ENCODE measurements at places on chromosomes 4 and X. TPM values are rescaled to one million over a fixed set of nuclear protein-coding genes. Genes with fewer than 3 reads are reported as not detected.

Gene GPRASP1
- 1.7 TPM for total RNA-seq

Gene CWH43
- not detected for total RNA-seq

Gene F11
- total RNA-seq: not detected

Gene SSX5
- total RNA-seq: not detected

Gene ABLIM2
- under 0.01 TPM for total RNA-seq

Gene MAP9
- total RNA-seq: 6.6 TPM

Gene NXF2
- total RNA-seq: not detected

Gene PLS3
- total RNA-seq: 252 TPM

Gene SOD3
- 0.28 TPM for total RNA-seq

Gene TMEM255A
- total RNA-seq: not detected

Gene PAGE5
- total RNA-seq: not detected

Gene TRAM1L1
- total RNA-seq: 3.4 TPM

DNA sequence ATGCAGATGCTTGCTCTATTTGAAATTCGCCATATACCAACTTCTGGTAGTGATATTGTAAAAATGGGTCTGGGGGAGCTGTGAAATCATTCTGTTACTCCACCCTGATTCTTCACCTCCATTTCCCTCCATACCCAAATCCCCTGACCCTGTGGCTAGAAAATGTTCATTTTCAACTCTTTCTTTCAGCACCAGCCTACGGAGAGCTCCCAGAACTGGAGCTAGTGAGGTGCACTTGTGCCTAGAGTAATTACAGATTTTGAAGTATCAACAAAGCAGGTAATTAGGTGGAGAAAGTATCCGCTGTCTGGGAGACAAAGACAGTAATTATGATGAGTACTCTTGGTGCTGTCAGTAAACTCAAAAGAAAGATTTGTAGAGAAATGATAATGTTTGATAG lies 8.1 kb downstream of the ARHGAP36 start:
- H3K27ac ChIP-seq: no peak overlapping the region
- DNase-seq: no peak
- no peaks in the 10 kb centered on the region for H3K36me3 ChIP-seq
- no peak overlapping the region for H3K4me3 ChIP-seq
- peaks cover 12% of the 10 kb centered on the region for H3K27me3 ChIP-seq

- no peak overlapping the region for H3K4me3 ChIP-seq
- H3K4me1 ChIP-seq: no peaks in the 10 kb centered on the region
- no peaks in the 10 kb centered on the region for H3K36me3 ChIP-seq
- H3K27me3 ChIP-seq: no peaks in the 10 kb centered on the region
These were observed 35.1 kb downstream of the TEC start for GRCh38 chr4:48234575-48234974.

GRCh38 chr4:145299380-145300076 lies 119.1 kb upstream of the OTUD4 start:
- H3K36me3 ChIP-seq: no peaks in the 10 kb centered on the region
- H3K27ac ChIP-seq: no peak overlapping the region
- H3K27me3 ChIP-seq: no peaks in the 10 kb centered on the region
- H3K4me1 ChIP-seq: no peaks in the 10 kb centered on the region
- DNase-seq: peak; percentile 75
- H3K4me3 ChIP-seq: no peak overlapping the region

DNA sequence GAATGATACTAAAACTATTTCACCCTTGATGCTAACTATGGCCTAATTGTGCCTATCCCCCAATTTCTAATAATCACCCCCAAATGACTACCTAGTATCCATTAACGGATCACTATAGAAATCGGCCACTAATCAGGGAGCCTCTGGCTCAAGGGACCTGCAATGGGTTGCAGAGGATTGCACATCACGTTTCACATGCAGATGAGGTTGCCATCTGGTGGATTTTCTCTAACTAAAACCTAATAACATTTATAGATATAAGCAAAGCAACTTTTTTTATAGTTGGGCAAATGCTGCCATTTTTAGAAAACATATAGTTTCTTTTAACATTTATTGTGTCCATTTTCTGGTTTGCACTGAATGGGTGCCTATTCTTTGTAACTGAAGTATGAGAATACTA lies 28.3 kb upstream of the ALG13 start:
- H3K27ac ChIP-seq: no peak overlapping the region
- peaks cover 2% of the 10 kb centered on the region for H3K27me3 ChIP-seq
- no peak for DNase-seq
- H3K36me3 ChIP-seq: no peaks in the 10 kb centered on the region

GRCh38 chrX:118536687-118537461 lies 41.3 kb downstream of the DOCK11 start:
- no peak overlapping the region for H3K4me3 ChIP-seq
- H3K27ac ChIP-seq: peak overlapping the region; percentile 57
- H3K27me3 ChIP-seq: no peaks in the 10 kb centered on the region
- no peaks in the 10 kb centered on the region for H3K4me1 ChIP-seq
- H3K36me3 ChIP-seq: no peaks in the 10 kb centered on the region

GRCh38 chrX:47885501-47885900 lies 48.8 kb downstream of the ZNF81 start:
- H3K36me3 ChIP-seq: no peaks in the 10 kb centered on the region
- no peak overlapping the region for H3K4me3 ChIP-seq
- no peak overlapping the region for H3K27ac ChIP-seq
- no peaks in the 10 kb centered on the region for H3K27me3 ChIP-seq
- no peak for DNase-seq

DNA sequence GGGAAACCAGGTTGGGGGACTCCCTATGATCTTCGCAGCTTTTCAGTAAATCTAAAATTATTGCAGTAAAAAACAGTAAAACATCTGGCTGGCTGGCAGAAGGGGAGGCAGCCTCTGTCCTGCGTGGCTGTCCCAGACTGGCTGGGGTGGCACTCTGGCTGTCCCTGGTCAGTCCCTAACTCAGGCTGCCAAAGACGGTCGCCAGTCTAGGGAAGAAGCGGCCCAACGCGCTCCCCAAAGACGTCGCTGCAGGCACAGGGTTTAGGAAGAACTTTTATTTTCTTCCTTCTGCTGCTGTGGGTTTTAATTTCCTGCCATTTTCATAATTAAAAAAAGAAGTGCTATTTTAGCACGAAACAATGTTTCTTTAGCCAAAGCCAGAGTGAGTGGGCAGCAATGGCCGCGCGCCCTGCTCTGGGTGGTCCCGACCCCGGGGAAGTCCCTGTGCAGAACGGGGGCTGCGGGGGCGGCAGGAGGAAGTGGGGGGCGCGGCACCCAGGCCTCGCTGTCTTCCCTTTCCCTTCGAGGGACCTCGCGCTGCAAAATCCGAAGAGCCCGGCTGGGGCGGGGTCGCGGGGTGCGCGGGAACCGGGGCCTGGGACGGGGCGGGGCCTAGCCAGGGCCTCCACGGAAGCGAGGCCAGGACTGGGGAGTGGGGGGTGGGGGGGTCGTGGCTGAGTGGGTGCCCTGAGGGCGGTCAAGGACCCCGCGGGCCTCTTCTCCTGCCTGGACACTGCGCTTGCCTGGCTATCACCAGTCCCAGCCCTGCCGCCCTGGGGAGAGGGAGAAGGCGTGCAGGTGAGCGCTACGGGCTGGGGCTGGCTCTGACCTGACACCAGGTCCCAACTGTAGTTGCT lies 6.3 kb upstream of the LETM1 start:
- no peak overlapping the region for H3K4me3 ChIP-seq
- H3K27ac ChIP-seq: no peak overlapping the region
- H3K27me3 ChIP-seq: peaks cover 2% of the 10 kb centered on the region
- H3K4me1 ChIP-seq: peaks cover 3% of the 10 kb centered on the region

GRCh38 chr4:183499801-183500200 lies 5.1 kb upstream of the ING2 start:
- H3K4me1 ChIP-seq: no peaks in the 10 kb centered on the region
- no peaks in the 10 kb centered on the region for H3K36me3 ChIP-seq
- H3K4me3 ChIP-seq: no peak overlapping the region
- no peak overlapping the region for H3K27ac ChIP-seq

DNA sequence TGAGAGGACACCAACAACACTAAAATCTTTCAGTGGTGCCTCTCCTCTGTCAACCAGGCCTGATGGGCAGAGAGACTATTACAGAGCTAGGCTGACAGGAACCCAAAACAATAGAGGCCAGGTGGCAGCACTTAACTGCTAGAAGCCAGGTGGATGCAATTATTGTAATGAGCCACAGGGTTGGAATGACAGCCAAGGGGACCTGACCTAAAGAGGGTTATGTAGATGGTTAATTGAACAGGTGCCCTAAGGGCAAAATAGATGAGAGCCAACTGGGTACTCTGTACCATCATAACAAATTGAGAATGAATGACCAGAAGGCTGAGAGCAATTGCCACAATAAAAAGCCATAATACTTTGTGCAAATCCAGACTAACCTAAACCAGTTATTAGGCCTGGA lies 24.7 kb upstream of the FRAS1 start:
- H3K27ac ChIP-seq: no peak overlapping the region
- H3K4me1 ChIP-seq: no peaks in the 10 kb centered on the region
- no peaks in the 10 kb centered on the region for H3K27me3 ChIP-seq
- H3K4me3 ChIP-seq: no peak overlapping the region
- no peak for DNase-seq

GRCh38 chrX:83906921-83907320 lies 46.0 kb downstream of the CYLC1 start:
- H3K36me3 ChIP-seq: no peaks in the 10 kb centered on the region
- H3K27ac ChIP-seq: no peak overlapping the region
- no peak overlapping the region for H3K4me3 ChIP-seq
- DNase-seq: no peak
- H3K27me3 ChIP-seq: no peaks in the 10 kb centered on the region

GRCh38 chr4:72969976-72970375 lies 99.5 kb downstream of the COX18 start:
- DNase-seq: peak; percentile 9
- H3K36me3 ChIP-seq: no peaks in the 10 kb centered on the region
- no peaks in the 10 kb centered on the region for H3K27me3 ChIP-seq
- no peak overlapping the region for H3K4me3 ChIP-seq
- H3K4me1 ChIP-seq: peaks cover 4% of the 10 kb centered on the region
- H3K27ac ChIP-seq: no peak overlapping the region

- no peaks in the 10 kb centered on the region for H3K4me1 ChIP-seq
- H3K4me3 ChIP-seq: no peak overlapping the region
- H3K27ac ChIP-seq: no peak overlapping the region
- no peak for DNase-seq
- H3K36me3 ChIP-seq: no peaks in the 10 kb centered on the region
These were observed 3.6 kb downstream of the UGT2B11 start for GRCh38 chr4:69210911-69211310.

DNA sequence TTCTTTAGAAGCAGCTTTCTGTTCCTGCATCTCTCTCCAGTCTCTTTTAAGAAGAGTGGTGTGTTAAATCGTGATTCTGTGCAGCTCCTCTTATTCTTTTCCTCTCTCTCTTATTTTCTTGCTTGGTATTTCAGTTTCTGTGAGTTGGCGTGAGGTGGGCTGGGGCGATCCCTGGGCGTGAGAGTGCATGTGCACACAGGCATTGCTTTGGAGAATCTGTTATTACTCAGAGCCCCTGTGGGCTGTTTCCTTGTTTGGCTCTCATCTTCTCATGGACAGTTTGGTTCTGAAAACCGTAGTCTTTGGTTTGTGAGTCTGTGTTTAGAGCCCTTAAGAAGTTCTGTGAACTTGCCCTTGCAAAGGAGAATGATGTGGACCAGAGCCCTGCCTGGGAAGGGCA lies 97.2 kb upstream of the CLNK start:
- H3K4me1 ChIP-seq: peaks cover 8% of the 10 kb centered on the region
- no peaks in the 10 kb centered on the region for H3K36me3 ChIP-seq
- H3K27ac ChIP-seq: no peak overlapping the region
- no peak for DNase-seq
- no peaks in the 10 kb centered on the region for H3K27me3 ChIP-seq
- no peak overlapping the region for H3K4me3 ChIP-seq

DNA sequence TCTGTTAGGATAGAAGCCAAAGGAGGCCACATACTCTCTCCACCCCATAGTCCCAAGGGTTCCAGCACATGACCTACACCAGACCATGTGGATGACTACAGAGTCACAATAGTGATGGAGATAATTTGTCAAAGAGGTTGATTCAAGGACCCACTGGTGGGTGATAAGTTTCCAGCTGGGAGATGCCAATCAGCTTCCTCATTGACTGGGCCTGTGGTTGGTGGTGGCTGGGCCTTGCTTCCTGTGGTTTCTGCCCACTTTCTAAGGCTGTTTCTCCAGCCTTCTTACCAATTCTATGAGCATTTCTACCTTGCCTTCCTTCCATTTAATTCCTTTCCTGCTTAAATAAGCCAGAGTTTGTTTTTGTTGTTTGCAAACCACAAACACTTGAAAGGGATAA lies 95.5 kb upstream of the CPEB2 start:
- H3K27me3 ChIP-seq: peaks cover 14% of the 10 kb centered on the region
- H3K36me3 ChIP-seq: no peaks in the 10 kb centered on the region
- H3K4me3 ChIP-seq: no peak overlapping the region
- no peak for DNase-seq
- 0 out of 2 replicates have a peak, but pooled peaks cover 2% of the 10 kb centered on the region for H3K4me1 ChIP-seq

GRCh38 chr4:122584519-122584918 lies 36.3 kb downstream of the IL21 start:
- H3K4me1 ChIP-seq: peaks cover 10% of the 10 kb centered on the region
- H3K4me3 ChIP-seq: no peak overlapping the region
- no peaks in the 10 kb centered on the region for H3K36me3 ChIP-seq
- H3K27me3 ChIP-seq: no peaks in the 10 kb centered on the region

- DNase-seq: no peak
- no peak overlapping the region for H3K27ac ChIP-seq
These were observed 89.0 kb downstream of the TRIML1 start for GRCh38 chr4:188228279-188228678.

DNA sequence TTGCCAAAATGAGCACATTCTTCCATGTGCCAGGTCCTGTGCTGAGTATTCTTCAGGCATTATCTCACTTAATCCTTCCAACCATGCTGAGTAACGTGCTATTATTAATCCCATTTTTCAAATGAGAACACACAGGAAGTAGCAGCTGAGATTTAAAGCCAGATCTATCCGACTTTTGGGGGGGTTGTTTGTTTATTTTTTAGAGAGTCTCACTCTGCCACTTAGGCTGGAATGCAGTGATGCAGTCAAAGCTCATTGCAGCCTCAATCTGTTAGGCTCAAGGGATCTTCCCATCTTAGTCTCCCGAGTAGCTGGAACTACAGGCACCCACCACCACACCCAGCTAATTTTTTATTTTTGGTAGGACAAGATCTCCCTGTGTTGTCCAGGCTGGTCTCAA lies 55.5 kb upstream of the TRIM2 start:
- peaks cover 4% of the 10 kb centered on the region for H3K4me1 ChIP-seq
- no peak overlapping the region for H3K27ac ChIP-seq
- peak; percentile 5 for DNase-seq
- H3K27me3 ChIP-seq: no peaks in the 10 kb centered on the region
- no peak overlapping the region for H3K4me3 ChIP-seq

DNA sequence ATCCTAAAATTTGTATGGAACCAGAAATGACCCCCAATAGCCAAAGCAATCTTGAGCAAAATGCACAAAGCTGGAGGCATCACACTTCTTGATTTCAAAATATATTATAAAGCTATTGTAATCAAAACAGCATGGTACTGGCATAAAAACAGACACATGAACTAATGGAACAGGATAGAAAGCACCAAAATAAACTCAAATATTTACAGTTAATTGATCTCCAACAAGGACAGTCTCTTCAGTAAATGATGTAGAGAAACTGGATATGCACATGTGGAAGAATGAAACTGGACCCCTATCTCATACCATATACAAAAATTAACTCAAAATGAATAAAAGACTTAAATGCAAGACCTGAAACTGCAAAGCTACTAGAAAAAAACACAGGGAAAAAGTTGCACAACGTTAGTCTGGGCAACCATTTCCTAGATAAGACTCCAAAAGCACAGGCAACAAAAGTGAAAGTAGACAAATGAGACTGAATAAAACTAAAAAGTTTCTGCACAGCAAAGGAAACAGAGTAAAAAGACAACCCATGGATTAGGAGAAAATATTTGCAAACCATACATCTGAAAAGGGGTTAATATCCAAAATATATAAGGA lies 64.9 kb downstream of the CD99L2 start:
- H3K4me3 ChIP-seq: no peak overlapping the region
- H3K27me3 ChIP-seq: no peaks in the 10 kb centered on the region
- H3K27ac ChIP-seq: no peak overlapping the region
- no peaks in the 10 kb centered on the region for H3K36me3 ChIP-seq

Measured in IMR-90 (cell line).